Activated effector memory CD4-positive, alpha-beta T cell treated with anti-CD3 and anti-CD28 coated beads, Interleukin-2, amount 50 U/mL, for 16 hours (primary cell): ENCODE measurements at places on chromosomes 1 and 21.

DNA sequence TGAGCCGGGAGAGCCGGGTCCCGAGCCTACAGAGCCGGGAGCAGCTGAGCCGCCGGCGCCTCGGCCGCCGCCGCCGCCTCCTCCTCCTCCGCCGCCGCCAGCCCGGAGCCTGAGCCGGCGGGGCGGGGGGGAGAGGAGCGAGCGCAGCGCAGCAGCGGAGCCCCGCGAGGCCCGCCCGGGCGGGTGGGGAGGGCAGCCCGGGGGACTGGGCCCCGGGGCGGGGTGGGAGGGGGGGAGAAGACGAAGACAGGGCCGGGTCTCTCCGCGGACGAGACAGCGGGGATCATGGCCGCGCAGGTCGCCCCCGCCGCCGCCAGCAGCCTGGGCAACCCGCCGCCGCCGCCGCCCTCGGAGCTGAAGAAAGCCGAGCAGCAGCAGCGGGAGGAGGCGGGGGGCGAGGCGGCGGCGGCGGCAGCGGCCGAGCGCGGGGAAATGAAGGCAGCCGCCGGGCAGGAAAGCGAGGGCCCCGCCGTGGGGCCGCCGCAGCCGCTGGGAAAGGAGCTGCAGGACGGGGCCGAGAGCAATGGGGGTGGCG is 371 bp downstream of the ARID1A start:
- no peak for DNase-seq

- DNase-seq: peak; percentile 83
These were observed 59.6 kb upstream of the ITPKB start for GRCh38 chr1:226798427-226799411.

- no peak for DNase-seq
These were observed 44.0 kb downstream of the HTR6 start for GRCh38 chr1:19708567-19709110.

DNA sequence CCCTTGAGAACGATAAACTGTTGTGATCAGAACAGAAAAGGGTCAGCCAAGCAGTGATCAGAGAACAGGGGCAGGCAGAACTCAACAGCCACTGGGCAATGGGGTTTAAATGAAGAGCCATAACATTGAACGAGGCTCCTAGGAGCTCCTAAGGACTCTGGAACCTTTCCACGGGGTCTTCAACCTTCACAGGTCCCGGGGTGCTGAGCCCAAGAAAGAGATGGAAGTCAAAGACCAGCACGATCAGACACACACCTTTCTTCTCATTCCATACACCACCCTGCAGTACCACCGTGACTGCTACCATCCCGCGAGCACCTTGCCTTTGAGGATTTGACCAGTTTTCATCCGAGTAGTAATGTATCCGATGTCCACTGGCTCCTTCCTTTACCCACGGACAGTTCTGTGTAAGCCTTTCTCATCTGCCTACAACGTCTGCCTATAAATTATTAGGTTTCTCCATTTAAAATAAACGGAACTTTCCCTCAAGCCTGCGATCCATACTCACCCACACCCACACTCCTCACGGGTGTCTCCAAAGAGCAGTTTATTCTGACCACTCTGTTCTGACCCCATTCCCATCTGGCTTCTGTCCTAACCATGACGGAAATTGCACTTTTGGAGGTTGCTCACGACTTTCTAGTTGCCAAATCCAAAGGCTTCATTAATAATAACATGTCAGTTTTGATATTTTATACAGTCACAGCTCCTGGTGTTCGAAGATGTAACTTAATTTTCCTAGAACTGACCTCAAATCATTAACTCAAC is 16.8 kb upstream of the HHAT start:
- DNase-seq: no peak

- DNase-seq: no peak
These were observed 144.7 kb upstream of the SPATA6 start for GRCh38 chr1:48616710-48617109.

DNA sequence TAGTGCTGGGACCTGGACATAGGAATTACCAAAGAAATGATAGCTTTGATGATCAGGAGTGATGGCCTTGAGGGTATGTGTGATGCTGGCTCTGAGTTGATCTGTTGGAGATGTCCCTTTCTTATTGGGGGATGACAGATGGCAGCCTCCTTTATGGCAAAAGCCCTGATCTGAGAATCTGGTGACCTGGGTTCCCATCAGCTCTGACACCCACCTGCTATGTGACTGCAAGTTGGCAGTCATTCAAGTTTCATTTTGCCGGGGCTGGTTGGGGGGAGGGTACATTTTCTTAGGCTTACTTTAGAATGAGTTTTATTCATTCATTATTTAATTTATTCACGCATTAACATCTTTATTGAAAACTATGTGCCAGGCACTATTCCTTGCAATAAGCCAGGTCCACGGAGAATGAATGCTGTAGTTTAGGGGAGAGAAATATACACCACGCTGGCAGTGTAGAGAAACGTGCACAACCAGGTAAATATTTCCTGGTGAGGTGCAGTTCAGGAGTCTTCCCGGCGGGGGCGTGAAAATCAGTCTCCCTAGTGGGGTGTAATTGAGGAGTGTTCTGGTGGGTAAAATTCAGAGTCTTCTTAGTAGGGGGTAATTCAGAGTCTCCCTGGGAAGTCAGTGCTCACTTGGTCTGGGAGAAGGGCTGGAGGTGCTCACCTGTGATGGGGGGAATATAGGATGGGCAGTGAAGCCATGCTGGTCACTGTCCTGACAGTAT is 401.3 kb downstream of the CAMTA1 start:
- DNase-seq: no peak

DNA sequence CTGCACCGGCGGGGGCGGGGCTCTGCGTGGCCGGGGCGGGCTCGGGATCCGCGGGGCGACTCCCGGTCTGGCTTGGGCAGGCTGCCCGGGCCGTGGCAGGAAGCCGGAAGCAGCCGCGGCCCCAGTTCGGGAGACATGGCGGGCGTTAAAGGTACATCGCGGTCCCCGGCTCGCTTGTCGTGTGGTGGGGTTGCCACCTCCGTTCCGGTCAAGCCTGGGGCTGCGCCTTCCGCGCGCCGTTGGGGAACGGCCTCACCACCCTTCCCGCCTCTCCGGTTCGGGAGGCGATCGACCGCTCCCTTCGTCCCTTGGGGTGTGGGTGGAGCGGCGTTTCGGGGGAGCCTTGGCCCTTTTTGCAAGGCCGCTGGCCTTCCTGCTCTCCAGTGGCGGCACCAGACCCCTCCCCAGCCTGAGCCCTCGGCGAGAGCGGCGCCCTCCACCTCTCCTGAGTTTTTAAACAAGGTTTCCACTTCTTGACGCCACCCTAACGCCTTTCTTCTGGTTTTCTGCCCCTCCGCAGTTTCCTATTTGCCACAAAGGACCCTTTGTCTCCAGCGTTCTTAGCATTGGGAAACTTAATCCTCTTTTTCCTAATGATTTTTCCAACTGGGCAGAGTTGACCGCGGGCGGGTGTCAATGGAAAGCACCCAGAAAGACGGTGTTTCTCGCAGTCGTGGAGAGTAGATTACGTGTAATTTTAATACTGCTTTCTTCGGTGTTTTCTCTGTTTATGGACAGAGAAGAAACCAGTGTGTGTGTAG is at the start of the genes LEPR and LEPROT:
LEPR (plus strand) TSS at position 79 of the 761 bp plus-strand sequence. CDS start 144,898 bp downstream, outside the sequence.
LEPROT (plus strand) TSS at position 79 of the 761 bp plus-strand sequence; CDS start at position 136, 57 bp downstream.
- no peak for DNase-seq

DNA sequence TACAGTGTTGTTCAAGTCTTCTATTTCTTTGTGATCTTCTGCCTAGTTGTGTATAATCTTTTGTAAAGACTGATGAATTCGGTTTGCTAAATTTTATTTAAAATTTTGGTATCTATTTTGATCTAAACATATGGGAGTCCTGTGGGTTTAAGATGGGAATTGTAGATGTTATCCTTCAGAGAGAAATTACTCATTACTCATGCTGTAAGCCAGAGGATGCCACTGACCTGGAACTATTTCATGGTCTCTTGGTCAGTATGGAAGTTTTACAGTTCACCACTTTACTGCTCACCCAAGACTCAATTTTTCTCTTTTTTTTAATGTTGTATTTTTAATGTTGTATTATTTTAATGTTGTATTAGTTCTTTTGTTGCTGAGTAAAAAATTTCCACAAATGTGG is 138.6 kb upstream of the B3GALT2 start:
- DNase-seq: no peak

DNA sequence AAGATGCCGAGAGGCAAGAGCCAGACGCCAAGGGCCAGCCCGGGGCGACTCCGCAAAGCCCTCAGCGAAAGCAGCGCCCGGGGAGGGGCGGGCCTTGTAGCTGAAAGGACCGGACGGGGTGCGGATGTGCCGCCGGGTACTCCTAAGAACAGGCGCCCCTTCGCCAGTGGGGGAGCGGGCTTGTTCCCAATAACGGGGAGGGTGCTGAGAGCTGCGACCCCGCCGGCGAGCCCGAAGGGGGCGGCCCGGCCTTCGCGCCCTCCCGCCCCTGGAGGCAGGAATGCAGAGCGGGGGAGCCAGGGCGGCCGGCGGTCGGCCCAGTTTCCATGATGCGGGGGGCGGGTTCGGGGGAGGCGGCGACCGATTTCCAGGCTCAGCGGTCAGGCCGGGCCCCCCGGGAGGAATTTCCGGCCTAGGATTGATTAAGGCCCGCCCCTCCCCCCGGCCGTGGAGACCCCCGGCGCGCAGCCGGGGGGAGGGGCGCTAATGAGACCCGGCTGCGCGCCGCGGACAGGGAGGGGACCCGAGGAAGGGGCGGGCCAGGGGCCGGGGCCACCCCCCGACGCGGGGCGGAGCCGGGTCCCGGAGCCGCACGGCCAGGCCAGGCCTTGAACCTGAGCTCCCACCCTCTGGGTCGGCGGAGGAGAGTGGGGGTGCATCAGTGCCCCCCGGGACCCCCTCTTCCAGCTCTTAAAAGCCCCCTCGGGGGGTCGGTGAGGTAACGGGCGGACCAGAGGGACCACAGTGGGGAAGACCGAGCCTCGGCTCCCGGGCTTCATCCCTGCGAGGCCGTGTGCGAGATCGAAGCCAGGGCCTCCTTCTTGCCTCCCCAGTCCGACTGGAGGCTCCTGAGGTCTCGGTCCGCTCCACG is 898 bp upstream of the TMEM200B start:
- DNase-seq: peak; percentile 85

GRCh38 chr1:171334024-171334640 is 20.1 kb downstream of the FMO4 start:
- no peak for DNase-seq

- no peak for DNase-seq
These were observed 11.8 kb upstream of the INPP5B start for GRCh38 chr1:37958690-37959089.

GRCh38 chr1:86852289-86852688 is 61.6 kb downstream of the SELENOF start:
- DNase-seq: no peak

- DNase-seq: no peak
These were observed 144.6 kb downstream of the GALNT2 start for GRCh38 chr1:230211436-230212145.

DNA sequence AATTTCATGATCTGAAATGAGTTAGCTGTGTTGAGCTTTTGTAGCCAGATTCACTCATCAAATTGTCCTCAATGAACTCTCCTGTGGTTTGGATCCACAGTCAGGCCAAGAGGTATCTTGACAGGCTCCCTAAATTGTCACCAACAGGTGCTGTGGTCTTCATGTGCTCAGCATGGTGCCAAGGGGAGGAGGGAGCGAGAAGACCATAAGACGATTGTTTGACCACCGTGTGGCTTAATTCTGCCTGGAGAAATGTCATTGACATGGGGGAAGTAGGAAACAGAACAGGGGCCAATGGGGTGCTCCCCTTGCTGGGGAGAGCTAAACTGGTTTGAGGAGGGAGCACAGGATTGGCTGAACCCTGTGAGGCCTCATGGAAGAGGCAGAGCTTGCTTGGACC is 219.3 kb downstream of the KCNJ6 start:
- no peak for DNase-seq

DNA sequence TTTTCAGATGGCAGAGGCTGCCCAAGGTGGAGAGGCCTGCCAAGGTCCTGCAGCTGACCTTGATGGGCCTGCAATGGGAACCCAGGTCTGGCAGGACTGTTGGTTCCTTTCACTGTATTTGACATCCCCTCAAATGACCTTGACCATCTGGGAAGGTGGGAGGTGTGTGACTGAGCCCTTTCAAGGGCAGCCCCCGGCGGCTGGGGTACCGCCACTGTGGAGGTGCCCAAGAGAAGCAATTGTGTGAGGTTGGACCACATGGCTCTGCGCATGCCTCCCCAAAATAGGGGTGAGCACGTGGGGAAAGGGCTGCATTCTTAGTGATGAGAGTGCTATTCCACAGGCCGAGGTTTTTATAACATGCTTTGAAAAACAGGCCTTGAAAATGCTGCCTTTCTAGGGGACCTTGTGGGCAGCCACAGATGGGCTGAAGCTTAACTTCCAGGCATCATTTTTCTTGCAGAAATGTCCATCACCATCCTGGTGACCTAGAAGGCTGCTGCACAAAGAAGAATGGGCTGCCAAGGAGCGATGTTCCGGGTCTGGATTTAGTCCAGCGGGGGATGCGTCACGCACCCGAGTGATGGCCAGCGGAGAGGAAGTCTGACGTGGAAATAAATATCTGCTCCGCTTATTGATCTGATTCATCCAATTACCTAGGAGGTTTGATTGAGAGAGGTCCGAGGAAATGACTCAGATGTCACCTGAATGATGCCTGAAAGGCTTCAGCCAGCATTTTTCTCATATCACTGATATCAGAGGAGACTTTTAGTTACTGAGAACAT is 16.5 kb upstream of the UTS2 start:
- no peak for DNase-seq

- no peak for DNase-seq
These were observed 127.3 kb downstream of the TM2D1 start for GRCh38 chr1:61597601-61598000.

- no peak for DNase-seq
These were observed 5.9 kb upstream of the CTRC start for GRCh38 chr1:15432324-15432723.

DNA sequence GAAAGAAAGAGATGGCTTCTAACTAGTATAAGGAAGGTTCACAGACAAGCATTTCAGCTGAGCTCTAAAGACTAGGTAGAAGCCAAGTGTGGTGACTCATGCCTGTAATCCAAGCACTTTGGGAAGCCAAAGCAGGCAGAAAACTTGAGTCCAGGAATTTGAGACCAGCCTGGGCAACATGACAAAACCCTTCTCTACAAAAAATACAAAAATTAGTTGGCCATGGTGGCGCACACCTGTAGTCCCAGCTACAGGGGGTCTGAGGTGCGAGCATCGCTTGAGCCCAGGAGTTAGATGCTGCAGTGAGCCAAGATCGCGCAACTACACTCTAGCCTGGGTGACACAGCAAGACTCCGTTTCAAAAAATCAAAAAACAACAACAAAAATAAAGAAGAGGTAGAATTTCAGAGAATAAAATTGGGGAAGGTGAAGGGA is 27.8 kb downstream of the FBXO42 start:
- no peak for DNase-seq

DNA sequence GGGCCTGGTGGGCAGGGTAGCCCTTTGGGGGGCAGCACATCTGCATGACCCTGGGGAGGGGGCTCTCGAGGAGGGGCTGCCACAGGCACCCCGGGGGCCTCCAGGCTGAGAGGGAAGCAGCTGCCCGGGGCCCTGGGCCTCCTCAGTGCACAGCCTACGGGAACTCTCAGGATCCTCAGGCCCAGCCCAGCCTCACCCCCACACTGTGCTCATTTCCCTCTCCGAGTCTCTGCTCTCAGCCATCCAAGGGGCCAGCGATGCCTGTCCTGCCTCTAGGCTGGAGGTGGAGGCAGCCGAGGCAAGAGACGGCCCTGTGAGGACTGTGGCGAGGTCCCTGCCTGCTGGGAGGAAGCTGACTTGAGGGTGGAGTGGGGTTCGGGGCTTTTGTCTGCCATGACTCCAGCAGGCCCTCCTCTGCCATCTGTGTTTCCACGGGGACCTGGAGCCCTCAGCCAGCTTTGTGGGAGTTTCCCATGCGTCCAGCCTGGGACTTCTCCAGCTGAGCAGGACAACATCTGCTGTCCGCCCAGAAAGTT is 7.2 kb upstream of the PLEKHG5 start:
- DNase-seq: no peak
